ENCODE measurements at places on chromosomes 2 and 18.

DNA sequence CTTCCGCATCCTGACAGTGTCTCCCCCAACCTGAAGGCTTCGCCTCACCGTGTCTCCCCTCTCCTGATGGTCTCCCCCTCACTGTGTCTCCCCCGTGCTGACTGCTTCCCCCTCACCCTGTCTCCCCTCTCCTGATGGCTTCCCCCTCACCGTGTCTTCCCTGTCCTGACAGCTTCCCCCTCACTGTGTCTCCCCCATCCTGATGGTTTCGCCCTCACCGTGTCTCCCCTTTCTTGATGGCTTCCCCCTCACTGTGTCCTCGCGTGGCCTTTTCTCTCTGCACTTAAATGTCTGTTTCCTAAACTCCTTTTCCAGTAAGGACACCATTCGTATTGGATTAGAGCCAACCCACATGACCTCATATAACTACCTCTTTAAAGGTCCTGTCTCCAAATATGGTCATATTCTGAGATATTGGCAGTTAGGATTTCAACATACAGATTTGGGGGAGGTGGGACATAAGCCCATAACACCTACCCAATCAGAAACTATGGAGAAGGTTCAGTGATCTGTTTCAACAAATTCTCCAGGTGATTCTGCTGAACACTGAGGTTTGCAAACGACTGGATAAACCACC is 47.9 kb upstream of the RAB27B start:
- DNase-seq = no peak

- DNase-seq = no peak
These were observed 88.8 kb upstream of the ASB18 start for GRCh38 chr2:236352761-236353593.

DNA sequence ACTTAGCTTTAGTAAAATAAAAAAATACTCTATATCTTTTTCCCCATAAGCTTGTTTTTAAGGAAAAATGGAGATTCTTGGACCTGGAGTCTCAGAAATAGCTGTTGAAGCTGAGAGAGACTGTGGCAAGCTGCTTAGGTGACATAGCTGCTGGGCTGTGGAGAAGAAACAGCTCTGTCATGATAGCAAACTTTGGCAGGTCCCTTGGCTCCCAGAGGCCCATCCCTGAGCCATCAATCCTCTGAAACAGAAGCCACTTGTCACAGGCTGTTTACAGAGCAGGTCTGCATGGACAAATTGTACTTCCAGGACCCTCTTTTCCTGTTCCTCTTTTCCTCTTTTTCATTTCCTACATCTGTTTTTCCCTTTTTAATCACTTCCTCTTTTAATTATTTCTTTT is 1370.1 kb upstream of the CRIM1 start:
- DNase-seq = no peak

GRCh38 chr2:120596191-120596811 is 139.4 kb upstream of the GLI2 start:
- DNase-seq = no peak

DNA sequence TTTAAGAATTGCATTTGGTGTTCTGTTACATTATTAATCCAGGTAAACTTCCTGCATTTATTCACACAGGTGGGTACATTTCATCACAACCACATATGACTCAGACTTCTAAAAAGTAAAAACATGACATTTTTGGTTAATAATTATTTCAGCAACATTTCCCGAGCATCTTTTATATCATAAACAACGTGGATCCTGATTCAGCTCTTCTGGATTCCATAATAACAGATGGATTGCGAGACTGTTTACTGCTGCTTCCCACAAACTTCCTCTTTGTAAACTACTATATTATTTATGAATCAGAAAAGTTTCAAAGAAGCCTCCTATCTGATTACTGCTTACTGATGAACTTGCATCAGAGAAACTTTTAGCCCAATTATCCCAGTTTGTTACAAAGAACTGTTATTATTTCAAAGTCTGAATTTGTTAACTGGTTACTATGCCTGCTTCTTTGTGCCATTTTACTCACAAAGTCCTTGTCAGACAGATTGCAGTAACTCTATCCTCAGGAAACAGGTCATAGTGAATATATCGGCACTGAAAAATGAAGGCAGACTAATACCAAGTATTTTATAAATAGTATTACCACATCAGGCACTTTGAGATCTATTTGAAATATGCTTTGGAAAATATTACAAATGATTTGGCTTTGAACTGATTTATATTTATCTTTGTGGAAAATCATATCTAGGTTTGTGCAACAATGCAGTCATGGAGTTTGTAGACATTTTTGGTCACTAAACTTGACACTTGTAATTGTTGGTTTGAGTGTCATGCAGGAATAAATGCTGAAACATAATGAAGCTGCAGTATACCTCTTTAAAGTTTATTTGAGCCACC is 511.6 kb downstream of the PLCL1 start:
- DNase-seq = no peak

- no peak for DNase-seq
These were observed 108.8 kb downstream of the TMEM163 start for GRCh38 chr2:134609924-134610513.

DNA sequence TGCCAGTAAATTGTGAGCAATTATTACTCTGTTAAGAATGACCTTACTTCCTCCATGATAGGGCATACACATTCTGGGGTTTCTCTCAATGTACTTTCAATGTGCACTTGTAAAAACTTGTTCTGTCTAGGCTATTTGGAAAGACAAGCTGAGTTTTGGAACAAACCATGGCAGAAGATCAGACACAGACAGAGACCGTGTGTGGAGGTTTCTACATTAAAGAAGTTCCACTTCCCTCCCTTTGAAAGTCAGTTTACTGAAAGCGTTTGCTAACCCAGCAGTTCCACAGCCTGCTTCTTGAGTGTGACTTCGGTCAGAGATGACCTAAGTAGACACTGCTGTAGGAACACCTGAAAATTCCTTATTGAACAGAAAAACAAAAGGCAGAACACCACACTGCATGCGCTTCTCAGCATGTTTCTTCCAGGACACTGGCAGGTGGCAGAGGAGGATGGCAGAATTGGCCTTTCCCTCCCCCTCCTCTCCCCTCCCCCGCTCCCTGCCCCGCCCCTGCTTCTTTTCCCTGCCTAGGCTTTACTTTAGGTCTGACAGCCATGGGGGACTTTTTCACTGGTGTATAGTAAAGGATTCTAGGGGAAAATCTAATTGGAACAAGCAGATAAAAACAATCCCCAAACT is 109.8 kb downstream of the NOL10 start:
- no peak for DNase-seq

GRCh38 chr2:85277416-85278158 is 50.2 kb downstream of the TGOLN2 start:
- DNase-seq = no peak

DNA sequence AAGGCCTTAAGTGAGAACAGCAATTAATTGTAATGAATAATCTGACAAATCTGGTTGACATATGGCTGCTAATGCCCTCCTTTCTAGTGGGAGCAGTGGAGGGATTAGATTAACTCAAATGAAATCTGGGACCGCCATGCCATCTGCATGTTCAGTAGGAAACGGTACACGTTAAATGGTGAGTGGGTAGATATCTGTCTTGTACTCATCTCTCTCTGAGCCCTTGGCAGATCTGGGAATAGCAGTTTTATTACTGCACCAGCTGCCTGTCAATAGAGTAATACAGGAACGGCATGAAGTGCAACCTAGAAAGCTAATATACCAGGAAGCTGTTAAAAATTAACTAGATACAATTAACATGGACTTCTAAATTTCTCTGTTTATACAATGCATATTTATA is 258.8 kb downstream of the GPD2 start:
- no peak for DNase-seq

- no peak for DNase-seq
These were observed 567.4 kb downstream of the CBLN2 start for GRCh38 chr18:71976744-71977143.

Data from stimulated activated CD4-positive, alpha-beta T cell treated with anti-CD3 and anti-CD28 coated beads, Interleukin-1b, Interleukin-23, amount 100 ng/mL, for 1 hour (primary cell).